OCI-LY7 (cell line): ENCODE measurements at places on chromosomes 3 and 15.
A peak's percentile ranks its signal among the peaks of the same experiment; 100 is the strongest.

- no peak for DNase-seq
Measured at GRCh38 chr3:72890166-72890925, 2.5 kb downstream of the GXYLT2 start.

DNA sequence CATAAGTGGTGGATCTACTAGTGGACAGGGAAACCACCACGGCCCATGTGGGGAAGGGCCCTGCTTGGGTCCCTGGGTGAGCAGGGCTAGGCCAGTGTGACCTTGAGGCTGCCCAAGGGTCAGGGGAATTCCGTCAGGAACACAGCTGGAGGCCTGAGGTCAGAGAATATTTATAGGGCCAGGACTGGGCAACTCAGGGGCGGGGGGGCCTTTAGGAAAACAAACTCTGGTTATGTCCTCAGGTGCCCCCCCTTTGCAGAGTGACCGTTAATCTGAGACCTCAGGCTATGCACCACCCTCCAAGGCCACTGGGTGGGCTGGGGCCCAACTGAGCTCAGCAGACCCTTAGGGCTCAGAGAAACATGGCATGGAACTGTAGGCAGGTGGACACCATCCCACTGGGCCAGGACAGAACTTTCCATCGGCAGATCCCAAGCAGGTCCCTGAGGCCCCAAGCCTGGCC, 2.5 kb downstream of the TWF2 start:
- DNase-seq, result no peak

DNA sequence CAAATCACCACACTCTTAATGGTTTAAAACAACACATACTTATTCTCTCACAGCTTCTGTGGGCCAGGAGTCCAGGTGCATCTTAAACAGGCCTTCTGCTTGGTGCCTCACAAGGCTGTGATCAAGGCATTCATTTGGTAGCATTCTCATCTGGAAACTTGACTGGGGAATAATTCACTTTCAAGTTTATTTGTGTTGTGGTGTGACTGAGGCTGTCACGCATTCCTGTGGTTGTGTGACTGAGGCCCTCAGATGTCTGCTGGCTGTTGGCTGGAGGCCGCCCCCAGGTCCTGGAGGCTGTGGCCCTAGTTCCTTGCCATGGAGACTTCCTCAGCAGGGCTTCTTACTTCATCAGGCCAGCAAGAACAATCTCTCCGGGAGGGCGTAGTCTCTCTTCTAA, 16.9 kb upstream of the FAM3D start:
- no peak for DNase-seq

DNA sequence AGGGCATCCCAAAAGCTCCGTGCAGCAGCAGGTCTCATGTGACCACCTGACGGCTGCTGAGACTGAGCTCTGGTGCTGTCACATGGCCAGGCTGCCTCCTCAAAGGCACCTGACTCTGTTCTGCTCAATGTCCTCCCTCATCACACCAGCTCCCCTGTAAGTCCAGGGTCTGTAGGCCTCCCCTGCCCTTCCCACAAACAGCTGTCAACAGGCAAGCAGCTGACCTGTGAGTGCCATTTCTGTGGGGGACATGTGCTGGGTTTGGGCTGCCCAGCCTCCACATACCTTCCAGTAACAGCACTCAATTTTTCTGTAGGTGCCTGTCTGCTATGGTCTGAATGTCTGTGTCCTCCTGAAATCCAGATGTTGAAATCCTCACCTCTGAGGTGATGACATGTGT, 11.2 kb downstream of the NUP210 start:
- DNase-seq, result no peak

GRCh38 chr3:27076815-27077630, 292.2 kb downstream of the NEK10 start:
- no peak for DNase-seq

DNA sequence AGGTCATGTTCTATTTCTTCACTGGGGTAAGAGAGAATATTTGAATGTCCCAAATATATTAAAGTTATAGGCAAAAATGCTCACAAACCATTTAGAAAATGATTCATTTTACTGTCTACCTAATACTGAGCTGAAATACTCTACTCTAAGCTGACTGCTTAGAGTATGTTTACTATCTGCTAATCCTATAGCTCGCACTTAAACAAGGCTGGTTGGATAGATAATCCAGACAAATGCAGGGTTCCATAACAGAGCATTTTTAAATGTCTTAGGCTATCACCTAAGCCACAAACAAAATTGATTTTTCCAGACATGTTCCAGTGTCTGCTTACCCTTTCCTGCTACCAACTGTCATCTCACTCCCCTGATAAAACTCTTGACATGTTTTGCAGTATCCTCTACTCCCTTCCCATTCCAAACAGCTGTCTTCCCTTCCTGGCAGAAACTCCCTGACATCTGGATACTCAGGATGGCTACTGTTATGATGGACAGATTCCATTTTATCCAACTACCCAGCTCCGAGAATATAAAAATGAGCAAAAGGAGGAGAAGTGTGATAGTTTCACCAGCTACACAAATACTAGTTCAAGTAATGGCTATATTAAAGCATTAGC, 1034.7 kb downstream of the FHIT start:
- DNase-seq, result no peak

DNA sequence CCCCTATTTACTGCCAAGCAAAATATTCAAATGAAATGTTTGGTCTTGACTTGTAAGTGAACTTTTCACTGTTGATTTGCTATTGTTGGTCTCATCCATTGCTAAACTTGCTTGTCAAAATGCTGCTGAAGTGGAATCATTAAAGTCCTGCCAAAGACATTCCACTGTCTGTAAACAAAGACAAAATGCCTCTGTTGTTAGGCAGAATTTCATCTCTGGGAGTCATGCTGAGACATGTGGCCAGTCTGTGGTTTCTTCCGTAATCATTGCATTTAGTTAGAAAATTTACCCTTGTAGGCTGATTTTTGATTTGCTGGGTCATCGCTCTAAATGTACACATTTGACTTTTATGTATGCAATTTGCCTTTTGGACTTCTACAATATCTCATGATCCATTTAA, 577.7 kb downstream of the MECOM start:
- DNase-seq, result no peak

DNA sequence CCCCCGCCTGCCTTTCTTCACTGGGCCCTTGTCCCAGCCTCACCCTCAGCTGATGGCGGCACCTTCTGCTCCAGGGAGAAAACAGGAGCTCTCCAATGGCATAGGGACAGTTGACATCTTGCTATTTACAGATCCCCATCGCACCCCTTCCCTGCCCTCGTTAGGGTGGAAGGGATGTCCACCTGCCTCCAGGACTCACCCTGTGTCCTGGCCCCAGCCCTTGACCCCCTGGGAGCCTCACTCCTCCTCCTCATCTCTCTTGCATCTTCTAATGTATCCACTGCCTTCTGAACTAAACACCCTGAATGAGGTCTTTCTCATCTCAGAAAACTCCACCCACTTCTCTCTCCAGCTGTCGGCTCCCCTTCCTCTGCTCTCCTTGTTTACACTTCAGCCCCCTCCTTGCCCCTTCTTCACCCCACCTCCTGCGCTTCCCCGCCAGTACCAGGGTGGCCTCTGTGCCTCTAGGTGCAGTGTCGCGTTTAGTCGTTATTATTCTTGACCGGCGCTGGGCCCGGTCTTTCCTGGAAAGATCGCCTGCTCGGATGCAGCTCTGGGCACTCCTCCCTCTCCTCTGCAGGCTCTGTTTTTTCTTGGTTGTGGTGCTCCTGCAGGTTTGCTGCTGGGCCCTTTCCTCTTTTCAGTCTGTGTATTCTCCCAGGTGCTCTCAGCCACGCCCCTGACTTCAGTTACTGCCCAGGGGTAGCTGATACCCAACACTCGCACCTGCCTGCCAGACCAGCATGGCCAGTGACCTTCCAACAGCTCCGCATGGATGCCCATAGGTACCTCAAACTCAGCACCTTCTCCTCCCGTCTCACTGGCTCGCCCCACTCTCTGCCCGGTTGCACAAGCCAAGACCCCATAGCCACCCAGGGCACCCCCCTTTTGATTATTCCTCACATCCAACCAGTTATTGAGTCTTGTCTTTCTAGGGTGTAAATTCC, 42.9 kb downstream of the PML start:
- no peak for DNase-seq

DNA sequence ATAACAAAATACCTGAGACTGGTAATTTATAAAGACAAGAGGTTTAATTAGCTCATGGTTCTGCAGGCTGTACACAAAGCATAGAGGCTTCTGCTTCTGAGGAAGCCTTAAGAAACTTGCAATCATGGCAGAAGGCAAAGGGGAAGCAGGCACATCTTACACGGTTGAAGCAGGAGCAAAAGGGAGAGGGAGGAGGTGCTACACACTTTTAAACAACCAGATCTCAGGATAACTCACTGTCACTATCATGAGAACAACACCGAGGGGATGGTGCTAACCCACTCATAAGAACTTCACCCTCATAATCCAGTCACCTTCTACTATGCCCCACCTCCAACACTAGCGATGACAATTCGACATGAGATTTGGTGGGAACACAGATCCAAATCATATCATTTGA, 54.4 kb downstream of the ATP8B4 start:
- no peak for DNase-seq

DNA sequence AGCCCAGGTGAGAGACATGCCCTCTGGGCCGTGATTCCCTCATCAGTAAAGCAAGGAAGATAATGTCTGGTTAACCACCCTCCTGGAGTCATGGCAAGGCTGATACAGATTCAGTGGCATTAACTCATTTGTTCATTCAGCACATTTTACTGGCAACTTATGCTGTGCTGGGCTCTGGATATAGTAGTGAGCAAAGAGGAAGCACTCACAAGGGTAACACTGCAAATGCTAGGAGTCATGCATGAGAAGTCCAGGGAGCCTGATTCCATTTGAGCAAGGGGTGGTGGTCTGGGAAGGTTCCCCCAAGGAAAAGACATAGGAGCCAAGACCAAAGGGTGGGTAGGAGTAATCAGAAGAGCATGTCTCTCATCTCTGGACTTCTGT, 50.2 kb downstream of the SMAD3 start:
- peak; percentile 53 for DNase-seq

DNA sequence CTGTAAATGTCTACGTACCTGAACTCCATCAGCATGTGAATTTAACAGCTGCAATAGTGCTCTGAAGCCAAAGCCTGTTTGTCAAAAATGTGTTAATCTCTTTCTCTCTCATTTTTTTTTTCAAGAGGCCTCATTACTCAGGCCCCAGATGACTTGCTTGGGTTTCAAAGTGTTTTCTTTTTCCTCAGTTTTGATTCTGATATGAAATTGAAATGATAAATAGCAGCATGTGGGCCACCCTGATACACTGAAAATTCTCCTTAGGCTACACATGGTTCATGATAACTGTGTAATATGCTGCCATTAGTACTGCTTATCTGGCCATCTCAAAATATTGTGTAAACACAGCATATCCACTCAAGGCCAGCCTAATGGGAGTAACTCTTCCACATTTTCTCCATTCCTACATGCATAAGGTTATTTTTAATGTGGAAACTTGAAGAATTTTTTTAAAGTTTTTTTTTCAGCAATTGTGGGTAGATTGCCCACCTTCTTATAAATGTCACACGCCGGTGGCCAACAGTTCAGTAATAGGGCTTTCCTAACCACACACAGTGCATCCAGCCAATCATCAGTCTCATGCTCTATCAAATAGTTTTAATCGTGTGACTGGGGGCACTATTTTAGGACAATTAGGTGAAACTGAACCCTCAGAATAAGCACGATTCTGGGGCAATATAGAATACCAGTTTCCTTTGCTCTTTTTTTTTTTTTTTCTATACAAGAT, 13.1 kb upstream of the DENND4A start:
- DNase-seq, result no peak

GRCh38 chr15:35427091-35427490, 118.9 kb downstream of the DPH6 start:
- no peak for DNase-seq

- DNase-seq, result peak; percentile 78
Measured at GRCh38 chr15:65862682-65863081, 6.6 kb upstream of the RAB11A start.

DNA sequence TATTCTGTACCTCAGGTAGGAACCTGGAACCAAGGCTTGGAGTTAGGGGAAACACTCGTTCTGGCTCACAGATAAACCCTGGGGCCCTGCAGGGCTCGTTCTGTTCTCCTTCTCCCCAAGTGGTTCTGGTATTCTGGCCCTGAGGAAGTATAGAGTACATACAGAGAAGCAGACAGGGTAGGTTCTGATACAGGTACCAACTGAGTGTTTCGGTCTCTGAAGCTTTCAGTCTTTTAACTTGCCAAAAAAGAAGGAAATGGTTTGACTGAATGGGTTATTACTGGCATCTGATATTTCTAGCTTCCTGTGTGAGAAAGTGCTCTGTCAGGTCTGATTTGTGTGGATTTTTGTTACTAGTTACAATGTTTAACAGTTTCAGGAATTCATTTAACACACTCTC, 67.3 kb downstream of the UBE2E2 start:
- no peak for DNase-seq

GRCh38 chr3:76432396-76432795, 607.5 kb upstream of the ROBO2 start:
- no peak for DNase-seq

- DNase-seq, result no peak
Measured at GRCh38 chr3:42911551-42911950, 5.6 kb downstream of the ZNF662 start.

- no peak for DNase-seq
Measured at GRCh38 chr3:46187341-46187700, 20.8 kb downstream of the CCR1 start.

- no peak for DNase-seq
Measured at GRCh38 chr3:126310816-126311215, 46.4 kb downstream of the KLF15 start.

GRCh38 chr15:57287123-57287521, 89.2 kb upstream of the CGNL1 start:
- no peak for DNase-seq

- DNase-seq, result peak; percentile 40
Measured at GRCh38 chr3:6204891-6205290, 656.0 kb upstream of the GRM7 start.

DNA sequence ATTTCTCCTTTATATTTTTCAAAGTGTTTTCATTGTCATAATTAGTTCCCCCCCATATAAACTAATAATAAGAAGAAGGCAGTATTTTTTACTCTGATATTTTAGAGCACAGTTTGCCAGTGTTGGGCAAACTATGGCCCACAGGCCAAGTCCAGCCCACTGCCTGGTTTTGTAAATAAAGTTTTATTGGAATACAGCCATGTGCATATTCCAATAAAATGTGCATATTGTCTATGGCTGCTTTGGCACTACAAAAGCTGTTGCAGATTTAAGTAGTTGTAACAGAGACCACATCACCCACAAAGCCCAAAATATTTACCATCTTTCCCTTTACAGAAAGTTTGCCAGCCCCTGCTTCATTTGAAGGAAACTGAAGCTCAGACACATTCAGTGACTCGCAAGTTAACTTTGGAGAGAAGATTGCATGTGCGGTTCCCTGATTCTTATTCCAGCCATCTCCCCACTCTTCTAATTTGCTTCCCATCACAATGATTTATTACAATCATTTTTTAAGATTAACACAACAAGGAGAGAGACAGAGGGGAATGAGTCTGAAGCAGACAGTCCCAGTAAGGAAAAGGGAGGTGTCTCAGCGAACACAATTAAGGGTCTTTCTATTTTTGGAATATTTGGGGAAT, 48.9 kb downstream of the RFTN1 start:
- no peak for DNase-seq

DNA sequence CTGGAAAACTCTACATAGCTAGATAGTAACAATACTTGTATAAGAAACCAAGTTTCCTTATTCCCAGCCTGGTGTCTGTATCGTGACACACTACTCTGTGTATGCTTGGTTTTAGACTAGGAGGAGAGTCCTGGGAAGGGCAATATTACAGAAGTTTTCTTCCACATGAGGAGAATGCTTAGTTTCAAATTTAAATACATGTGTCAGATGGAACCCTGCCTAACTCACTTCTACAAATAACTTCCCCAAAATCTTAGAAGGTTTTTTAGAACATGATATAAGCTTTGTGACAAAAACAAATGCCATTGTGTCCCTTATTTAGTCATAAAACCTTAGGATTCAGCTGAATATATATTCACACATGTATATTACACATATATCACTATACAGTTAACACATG, 7.2 kb upstream of the IL20RB start:
- DNase-seq, result no peak
